ENCODE measurements at places on chromosomes 1 and 21.

DNA sequence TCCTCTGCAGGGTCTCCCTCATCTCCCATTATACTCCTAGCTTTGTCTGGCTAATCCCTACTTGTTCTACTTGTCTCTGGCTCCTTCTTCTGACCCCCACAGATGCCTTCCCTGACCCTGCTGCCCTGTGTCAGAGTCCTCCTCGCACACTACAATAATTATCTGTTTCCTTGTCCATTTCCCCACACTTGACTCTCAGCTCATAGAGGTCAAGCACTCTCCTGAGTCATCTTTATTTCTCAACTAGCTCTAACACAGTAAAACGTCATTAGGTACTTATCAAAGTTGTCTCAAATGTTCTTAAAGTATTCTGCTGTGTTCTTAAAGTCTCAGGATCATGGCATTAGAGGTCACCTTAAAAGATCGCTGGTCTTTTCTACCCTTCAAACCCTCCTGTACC lies 47.1 kb downstream of the C8A start:
- DNase-seq, result no peak

DNA sequence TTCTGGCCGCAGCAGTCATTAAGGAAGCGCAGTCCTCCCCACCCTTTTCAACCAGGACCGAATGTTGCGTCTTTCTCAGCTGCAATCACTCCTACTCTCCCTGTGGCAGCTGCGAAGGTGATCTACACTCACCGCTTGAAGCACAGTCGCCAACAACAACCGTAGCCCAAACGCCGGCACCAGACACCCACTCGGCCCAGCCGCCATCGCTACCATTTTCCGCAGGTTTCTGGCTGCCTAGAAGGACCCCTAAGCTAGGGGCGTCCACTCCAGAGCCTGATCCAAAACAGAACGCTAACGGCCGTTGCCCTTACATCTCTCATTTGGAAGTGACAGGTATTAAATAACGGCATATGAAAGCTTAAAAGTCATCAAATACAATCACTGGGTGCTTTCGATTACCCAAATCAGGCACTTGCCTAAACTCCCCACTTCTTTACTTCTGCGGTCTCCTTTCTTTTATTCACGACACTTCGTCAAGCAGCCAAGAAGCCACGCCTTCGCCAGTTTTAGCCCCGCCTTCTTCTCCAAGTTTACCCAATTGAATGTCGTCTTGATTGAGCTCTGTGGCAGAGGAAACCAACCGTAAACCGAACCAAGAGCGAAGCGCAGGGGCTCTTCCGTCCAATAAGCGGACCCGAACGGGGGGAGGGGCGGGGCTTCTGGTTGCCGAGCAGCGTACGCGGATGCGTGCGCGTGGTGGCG lies at the start of gene SELENOF:
TSS of gene SELENOF (minus strand) at position 231 of the 705 bp plus-strand sequence. CDS start at position 216, 15 bp downstream.
- peak; percentile 98 for DNase-seq

- DNase-seq, result no peak
Measured at GRCh38 chr1:179380299-179380698, 14.5 kb downstream of the AXDND1 start.

DNA sequence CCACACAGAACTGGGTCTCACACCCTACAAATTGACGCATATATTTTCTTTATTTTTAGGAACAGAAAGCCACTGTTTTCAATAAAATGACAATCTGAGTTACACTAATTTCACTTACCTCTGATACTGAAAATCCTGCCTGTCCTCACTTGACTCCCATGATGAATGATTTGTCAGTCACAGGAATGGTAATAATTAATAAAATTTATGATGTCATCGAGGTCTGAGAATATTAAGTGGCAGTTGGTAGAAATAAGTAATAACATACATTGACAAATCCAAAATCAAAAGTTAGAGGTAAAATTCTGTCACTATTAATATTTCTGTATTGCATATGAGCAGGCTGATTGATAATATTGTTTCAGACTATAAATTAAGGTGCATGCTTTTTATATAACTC lies 418.7 kb upstream of the RGS18 start:
- DNase-seq, result no peak

GRCh38 chr1:152774875-152775274 lies at the start of gene LCE1F:
TSS of gene LCE1F (plus strand) at chr1:152775140. CDS start at chr1:152776372, 1,232 bp downstream.
- DNase-seq, result no peak

DNA sequence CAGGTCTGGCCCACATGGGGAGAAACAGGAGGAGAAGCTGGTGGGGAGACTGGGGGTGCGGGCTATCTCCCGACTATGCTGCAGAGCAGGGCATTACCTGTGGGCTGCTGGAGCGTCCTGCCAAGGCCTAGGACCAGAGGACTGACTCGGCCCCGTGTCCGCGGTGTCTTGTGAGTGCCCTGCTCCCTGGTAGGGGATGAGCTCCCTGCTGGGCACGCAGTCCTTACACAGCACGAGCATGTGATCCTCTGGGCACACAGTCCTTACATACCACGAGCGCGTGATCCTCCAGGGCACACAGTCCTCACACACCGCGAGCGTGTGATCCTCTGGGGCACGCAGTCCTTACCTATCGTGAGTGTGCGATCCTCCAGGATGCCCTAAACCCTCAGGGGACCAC lies 31.8 kb upstream of the CSF3R start:
- DNase-seq, result no peak

GRCh38 chr1:176244851-176245250 lies 37.8 kb upstream of the COP1 start:
- no peak for DNase-seq

- no peak for DNase-seq
Measured at GRCh38 chr1:7549277-7550161, 221.6 kb upstream of the VAMP3 start.

GRCh38 chr1:234970731-234971476 lies 157.7 kb downstream of the TOMM20 start:
- no peak for DNase-seq

DNA sequence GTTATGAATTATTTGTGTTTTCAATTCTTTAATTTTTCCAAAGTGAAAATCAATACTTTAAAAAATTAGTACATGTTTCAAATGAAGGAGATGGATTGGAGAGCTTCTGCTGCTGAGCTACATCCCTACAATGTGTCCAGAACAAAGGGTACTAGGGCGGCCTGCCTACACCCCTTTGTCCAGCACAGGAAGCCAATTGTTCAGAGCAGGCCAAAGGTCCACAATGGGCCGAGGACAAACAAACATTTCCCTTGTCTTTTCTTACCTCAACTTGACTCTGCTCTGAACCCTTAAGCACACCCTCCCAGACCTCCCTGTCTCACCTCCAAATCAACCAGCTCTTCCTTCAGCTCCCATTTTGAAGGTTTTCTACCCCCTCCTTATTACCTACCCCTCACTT lies 39.4 kb upstream of the CAMK1G start:
- no peak for DNase-seq

DNA sequence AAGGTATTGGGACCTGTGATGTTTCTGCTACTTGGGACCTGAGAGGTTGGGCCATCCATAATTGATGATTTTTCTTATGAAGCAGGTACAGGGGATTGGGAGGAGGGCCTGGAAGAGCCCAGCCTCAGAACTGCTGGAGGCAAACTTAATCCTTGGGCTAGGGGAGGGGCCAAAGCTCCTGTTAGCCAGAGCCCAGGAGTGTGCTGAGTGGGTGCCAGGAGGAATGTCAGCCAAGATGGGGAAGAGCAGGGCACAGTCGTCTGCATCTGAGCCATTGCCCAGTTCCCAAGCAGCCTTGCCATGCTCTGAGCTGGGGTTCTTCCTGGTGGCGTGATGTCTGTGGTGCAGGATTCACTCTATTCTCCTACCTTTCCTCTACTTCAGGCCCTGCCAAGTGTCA lies 5.8 kb downstream of the MAPKAPK2 start:
- no peak for DNase-seq

DNA sequence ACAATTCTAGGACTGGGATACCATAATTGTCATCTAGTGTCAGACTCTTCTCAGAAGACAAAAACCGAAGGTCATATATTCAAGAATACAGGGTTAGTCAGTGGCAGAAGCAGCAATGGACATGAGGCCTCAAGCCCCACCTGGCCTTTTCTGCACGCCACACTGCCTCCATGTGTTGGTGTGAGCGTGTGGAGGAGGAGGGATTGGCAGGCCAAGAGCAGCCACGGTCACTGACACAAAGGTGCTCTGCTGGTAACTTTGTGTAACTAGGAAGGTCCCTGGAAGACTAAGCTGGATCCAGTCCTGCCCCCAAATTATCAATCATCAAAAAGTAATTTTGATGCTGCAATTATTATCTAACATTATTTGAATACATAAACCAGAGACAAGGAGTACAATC lies 34.9 kb downstream of the HSF2BP start:
- DNase-seq, result no peak

DNA sequence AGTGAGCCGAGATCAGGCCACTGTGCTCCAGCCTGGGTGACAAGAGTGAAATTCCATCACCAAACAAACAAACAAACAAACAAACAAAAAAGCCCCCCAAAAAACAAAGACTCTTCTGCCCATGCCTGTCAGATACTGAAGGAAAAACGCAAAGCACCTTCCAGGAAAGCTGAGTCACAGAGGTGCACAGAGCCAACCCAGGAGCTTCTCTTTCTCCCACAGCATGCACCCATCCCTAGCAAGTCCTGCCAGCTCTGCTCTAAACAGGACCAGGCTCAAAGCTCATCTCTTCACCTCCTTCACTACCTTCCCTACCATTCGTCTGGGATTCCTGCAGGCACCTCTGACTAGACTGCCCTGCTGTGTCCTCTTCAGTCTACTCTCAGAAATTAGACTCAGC lies 46.5 kb downstream of the ETS2 start:
- DNase-seq, result no peak

- no peak for DNase-seq
Measured at GRCh38 chr1:107058245-107059032, 2.0 kb downstream of the PRMT6 start.

DNA sequence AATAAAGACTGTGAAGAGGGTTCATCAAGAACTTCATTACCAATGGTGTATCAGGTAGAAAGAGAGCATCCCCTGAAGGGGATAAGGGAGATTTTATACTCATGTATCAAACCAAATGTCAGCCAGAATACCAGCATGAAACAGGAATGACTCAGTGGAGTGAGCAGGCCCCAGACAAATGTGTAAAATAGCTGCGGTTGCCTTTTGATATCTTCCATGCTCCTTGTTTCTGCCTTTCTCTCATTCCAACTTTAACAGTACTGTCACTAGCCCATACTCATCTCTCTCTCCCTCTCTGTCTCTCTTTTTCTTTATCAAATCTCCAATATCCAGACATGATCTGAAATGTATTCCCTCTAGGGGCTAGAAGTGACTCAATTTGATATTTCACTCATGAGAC lies 47.8 kb downstream of the GPR88 start:
- DNase-seq, result no peak

DNA sequence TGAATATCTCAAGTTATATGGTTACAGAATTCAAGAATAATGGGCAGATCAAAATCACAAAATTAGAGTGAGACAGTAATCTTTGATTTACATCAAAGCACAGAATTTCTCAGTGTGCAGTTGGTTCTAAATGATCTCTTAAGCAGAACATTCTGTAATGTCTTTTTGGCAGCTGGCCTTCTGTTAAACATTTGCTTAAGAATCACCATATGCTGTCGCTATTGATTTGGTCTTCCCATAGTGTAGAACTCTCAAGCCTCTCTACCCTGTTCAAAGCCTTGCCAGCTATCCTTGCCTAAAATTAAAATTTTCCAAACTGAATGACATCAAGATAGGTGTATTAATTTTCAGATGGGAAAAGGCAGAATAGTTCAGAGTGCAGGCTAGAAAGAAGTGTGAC lies 38.9 kb upstream of the ERO1B start:
- DNase-seq, result no peak

DNA sequence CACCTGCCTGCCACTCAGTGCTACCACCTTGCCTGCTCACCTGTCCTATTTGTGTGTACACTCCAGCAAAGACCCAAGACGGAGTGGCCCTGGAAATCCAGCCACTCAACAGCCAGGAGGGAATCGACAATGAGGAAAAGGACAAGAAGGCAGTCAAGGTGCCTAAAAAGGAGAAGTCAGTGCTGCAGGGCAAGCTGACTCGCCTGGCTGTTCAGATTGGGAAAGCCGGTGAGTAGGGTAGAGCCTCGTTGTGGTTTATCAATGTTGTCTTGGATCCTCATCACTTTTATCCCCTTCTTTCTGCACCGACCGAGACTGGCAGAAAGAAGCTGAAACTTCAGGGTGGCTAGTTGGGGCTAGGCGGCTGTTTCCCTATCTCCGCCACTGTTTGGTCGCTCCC lies 61.4 kb upstream of the LAX1 start:
- no peak for DNase-seq

DNA sequence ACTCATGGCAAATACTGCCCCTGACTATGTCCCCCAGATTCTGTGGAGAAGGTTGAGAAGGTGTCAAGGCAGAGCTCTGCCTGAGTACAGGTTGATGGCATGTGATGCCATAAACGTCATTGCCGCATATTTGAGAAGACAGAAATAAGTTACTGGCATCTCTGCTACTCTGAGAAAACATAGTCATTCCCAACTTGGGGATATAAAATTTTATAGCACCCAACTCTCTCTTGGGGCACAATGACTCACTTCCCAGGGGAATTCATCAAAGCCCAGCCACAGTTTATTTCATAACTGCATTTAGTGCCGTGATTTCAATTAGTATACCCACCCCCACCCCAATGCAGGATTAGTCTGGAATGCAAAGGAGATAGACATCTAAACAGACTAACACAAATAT lies 101.9 kb upstream of the TNR start:
- DNase-seq, result no peak

DNA sequence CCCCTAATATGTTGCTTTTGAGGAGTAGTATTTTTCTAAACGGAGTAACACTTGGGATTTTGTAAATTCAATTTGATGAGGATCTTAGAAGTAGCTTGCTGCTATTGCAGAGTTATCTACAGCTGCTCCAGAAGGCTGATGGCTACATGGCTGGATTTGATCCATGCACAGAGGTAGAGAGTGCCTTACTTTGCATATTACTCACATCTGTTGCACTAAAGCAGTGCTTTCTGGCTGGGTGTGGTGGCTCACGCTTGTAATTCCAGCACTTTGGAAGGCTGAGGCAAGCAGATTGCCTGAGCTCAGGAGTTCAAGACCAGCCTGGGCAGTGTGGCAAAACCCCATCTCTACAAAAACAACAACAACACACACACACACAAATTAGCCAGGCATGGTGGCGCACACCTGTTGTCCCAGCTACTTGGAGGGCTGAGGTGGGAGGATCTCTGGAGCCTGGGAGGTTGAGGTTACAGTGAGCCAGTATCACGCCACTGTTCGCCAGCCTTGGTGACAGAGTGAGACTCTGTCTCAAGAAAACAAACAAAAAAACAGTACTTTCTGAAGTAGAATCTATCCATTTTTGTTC lies 24.6 kb downstream of the RALGPS2 start:
- DNase-seq, result no peak

Data from dorsolateral prefrontal cortex (tissue), 122 donors.